ENCODE measurements at places on chromosomes 3 and 15.

GRCh38 chr3:182906036-182906435 lies 74.3 kb downstream of the DCUN1D1 start:
- no peak for DNase-seq

DNA sequence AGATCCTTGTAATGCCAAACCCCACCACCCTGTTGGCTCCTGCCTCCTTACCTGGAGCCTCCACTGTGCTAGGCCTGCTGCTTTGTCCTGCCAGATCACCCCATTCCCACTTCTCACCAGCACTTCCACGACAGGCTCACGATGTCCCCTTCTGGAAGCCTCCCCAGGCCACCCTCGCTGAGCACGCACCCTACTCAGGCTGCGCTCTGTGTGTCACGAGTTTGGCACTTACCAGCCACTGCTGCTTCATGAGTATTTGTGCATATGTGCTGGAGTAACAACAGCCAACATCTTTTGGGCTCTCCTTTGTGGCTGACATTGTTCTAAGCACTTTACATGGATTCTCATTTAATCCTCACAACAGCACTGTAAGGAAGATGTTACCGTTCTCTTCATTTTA lies 58.1 kb downstream of the PDIA5 start:
- DNase-seq = no peak

GRCh38 chr3:42720126-42720525 lies 17.5 kb upstream of the HHATL start:
- DNase-seq = no peak

- no peak for DNase-seq
These were observed 12.3 kb upstream of the ULK4 start for GRCh38 chr3:41974223-41974622.

DNA sequence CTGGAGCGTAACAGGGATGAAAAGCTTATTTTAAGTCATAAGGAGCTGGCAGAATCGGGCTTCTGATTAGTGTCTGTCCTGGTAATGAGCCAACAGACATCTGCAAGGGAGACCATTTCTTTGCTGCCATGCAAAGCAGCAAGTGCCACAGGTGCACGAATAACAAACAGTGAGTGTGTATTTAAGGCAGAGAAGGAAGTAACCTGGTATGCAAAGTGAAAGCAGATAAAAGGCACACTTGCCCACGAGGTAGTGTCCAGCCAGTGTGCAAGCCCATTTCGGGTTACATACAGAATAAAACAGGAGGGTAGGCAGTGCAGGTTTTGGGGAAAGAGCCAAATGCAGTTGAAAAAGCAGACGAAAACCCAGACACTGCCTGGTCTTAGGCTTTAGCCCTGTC lies 1153.7 kb downstream of the SI start:
- no peak for DNase-seq

DNA sequence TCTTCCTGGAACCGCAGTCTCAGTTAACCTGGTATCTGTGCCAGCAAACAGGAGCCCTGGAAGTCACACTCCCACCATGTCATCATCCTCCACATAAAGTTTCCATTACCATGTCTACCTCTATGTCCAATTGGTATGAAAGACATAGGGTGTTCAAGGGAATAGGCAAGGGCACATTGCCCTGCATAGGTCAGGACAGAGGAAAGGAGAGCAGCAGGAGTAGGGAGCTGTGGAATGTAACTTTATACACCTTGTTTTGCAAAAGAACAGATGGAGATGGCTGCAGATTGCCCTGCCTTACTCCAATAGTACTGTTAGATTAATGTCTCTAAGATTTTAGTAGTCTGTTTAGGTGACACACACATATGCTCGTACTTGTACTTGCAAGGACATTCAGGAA lies 1056.4 kb downstream of the NTRK3 start:
- no peak for DNase-seq
